ENCODE measurements at places on chromosomes 3 and 15.

- DNase-seq = peak; percentile 51
These were observed 205.5 kb upstream of the CD96 start for GRCh38 chr3:111336511-111336910.

DNA sequence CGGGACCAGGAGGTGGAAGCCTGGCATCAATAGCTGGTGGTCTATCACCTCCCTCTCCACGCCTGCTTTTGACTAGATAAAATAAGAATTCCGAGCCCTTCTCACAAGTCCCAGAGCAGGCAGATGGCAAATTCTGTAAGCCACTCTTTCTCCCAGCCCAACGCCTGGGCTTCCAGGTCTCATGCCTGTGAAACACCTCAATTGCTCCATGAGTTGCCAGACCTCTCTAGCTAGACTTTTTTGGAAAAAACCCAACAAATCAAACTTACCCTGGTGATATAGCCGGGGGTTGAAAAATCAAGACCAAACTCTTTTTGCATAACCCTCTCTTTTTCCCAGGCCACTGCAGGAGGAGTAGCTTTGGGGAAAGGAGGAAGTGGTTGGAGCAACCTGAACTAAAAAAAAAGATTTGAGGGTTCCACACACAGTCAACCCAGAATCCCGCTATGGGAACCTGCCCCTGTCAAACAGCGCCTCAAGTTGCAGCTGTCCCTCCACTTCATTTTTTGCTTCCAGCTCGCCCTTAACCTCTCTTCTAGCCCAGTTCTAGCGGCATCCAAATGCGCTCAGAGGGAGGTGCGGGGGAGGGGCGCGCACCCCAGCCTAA lies 7.0 kb downstream of the BHLHE40 start:
- DNase-seq = peak; percentile 59

GRCh38 chr3:122538956-122539490 lies 24.3 kb upstream of the KPNA1 start:
- no peak for DNase-seq

DNA sequence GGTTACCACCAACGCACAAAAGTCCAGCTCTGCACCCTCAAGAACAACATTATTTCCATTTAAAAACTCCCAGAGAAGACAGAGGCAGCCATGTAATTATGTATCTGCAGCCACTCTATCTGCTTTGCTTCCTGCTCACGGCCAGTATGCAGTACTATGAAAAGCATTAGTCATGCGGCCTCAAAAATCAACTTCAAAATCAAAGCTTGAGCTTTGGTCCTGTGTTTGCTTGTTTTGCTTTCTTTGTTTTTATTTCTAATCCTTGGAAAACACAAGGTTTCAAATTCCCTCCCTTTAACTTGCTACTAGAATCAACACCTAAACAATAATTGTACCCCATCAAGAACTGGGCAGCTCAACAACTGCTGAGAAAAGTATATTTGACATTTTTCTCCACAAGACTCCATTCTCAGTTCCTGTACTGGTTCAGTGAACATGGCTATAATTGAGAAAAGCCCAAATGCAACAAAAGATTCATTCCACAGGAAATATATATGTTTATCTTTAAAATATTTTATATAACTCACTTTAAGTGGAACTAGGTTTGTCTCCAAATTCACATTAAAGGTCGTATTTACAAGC lies 37.6 kb downstream of the GBE1 start:
- DNase-seq = peak; percentile 60

- DNase-seq = no peak
These were observed 30.4 kb upstream of the THUMPD3 start for GRCh38 chr3:9332250-9333030.

GRCh38 chr3:187802928-187803259 lies 57.6 kb upstream of the BCL6 start:
- DNase-seq = no peak

GRCh38 chr3:142844339-142844977 lies 44.4 kb downstream of the PCOLCE2 start:
- peak; percentile 62 for DNase-seq

- DNase-seq = peak; percentile 43
These were observed 66.6 kb downstream of the PDZRN3 start for GRCh38 chr3:73557986-73558726.

DNA sequence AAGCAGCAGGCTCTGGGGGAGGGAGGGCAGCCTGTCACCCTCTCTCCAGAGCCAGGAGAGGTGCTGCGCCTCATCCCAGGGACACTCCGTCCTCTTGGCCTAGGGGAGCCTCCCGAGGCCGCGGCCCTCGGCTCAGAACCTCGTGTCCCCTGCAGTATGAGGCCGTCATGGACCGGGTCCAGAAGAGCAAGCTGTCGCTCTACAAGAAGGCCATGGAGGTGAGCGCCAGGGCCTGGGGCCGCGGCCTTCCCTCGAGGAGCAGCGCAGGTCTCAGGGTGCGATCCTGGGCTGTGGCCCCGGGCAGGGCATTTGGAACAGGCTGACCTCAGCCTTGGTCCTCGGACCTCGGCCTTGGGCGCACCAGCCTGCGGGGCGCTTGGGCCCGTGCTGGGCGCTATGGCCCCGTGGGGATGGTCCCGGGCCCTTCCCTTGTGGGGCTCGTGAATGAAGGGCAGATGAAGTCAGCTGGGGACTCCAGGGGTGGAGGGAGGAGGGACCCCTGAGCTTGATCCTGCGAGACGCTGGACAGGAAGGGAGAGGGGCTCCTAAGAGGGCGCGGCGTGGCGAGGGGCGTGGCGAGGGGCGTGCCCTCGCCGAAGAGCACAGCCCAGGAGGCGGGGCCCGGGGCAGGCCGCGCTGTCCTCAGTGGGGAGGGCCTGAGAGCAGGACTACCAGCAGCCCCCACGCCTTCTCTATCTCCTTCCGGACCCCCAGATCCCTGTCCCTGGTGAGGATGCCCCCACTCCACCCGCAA lies 32.9 kb downstream of the PSTPIP1 start:
- DNase-seq = no peak

- DNase-seq = peak; percentile 100
These were observed 45.4 kb downstream of the BTD start for GRCh38 chr3:15646851-15647511.

DNA sequence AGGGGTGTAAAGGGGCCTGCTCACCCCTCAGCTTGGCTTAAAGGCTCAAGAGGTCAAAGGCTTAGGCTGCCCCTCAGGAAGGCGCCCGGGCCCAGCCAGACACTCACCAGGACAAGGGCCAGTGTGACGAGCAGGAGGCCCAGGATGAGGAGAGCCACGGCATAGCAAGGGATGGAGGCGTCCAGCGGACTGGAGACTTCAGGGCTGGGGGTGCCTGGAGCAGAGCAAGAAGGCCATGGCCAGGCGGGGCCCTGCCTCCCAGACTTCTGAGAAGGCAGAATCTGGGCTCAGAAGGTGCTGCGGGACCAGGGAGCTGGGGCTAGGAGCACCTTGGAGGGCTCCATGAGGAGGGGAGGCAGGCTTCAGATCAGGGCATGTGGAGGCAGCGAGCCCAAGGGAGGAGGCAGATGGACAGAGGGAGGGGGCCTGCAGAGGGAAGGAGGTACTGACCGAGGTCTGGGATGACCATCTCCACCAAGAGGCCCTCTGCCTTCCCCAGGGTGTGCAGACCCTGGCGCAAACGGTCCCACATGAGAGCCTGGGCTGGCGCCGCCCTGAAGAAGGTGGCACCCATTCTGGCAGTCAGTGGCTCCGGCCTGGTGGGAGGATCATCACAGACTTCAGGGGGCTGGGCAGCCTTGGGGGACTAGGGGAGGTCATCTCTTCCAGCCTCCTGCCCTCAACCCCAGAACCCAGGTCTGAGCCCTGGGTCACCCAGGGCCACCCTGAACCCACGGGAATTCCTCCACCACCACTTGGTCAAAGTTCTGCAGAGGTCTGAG lies 24.5 kb downstream of the C15orf39 start:
- no peak for DNase-seq

GRCh38 chr3:38475716-38476115 lies 20.4 kb upstream of the EXOG start:
- no peak for DNase-seq

DNA sequence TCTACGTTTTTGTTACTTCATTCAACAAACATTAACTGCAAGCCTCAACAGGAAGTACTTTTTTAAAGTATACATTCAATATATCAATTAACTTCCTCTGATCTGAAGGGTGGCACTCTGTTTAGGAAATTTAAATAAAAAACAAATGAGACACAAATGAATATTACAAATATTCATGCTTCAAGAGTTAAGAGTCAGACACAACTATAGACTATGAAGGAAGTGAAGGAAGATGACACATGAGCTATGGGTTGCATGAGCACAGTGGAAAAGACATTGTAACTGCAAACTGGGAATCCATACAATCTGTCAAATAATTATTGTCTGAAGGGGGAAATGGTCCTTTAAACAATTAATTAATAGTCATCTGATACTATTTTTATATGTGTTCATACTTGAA lies 26.8 kb upstream of the ALCAM start:
- no peak for DNase-seq

DNA sequence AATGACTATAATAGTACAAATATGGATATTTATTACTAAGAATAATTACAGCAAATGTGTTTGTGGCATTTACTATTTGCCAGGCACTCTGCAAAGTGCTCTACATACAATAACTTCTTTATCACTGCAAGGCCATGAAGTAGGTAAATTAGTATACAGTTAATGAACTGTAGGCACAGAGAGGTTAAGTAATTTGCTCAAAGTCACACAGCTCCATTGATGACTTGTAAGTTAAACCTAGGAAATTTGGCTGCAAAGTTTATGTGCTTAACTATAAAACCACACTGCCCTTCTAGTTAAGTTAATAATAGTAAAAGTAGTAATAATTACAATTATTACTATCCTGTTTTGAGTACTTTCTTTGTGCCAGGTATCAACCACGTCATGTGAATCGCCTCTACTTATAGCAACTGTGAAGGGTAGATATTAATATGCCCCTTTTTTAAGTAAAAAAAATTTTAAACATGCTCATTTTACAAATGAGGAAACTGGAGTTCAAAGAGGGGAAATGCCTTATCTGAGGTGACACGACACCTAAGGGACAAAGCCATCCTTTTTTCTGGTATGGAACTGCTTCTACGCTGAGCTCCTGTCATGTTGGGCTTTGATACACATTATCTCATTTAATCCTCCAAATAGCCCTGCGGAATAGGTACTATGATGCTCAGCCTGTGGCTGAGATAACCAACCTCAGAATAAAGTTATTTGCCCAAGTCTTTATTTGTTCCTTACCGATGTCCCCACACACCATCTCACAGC lies 8.5 kb downstream of the BHLHE40 start:
- no peak for DNase-seq

GRCh38 chr3:165103616-165104015 lies 25.3 kb upstream of the SI start:
- DNase-seq = no peak

DNA sequence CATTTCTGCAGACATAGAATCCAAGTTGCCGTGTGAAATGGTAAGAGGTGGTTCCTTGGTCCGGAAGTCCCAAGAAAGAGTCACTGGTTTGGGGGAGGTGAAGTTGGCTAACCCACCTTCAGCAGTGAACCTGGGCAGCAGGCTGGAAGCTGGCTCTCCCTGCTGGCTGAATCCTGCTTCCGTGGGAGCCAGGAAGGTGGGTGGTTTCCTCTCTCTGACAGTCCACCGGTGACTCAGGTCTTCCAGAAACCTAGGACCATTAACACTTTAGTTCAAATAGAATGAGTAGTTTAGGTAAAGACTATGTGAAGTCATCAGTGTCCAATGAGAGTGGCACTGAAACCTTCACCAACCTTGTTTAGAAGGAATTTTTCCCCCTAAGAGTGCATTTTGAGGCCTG lies 87.4 kb upstream of the CACNA2D3 start:
- no peak for DNase-seq

DNA sequence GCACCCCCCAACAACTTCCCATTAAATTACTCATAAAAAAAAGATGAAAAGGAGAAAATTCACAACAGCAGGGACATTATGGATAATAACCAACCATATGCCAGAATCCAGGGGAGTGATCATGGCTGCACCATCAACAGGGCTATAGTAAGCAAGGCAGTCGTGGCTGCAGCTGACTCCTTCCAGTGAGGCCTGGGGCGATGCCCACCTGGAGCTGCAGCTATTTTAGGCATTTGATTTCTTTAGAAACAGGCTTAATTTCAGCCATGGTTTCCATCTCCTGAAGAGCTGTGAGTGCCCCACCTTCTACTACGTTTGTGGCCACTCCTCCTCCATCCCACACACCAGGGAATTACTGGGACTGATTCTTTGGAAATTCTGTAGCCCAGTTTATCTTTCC lies 84.0 kb downstream of the MINAR1 start:
- no peak for DNase-seq

DNA sequence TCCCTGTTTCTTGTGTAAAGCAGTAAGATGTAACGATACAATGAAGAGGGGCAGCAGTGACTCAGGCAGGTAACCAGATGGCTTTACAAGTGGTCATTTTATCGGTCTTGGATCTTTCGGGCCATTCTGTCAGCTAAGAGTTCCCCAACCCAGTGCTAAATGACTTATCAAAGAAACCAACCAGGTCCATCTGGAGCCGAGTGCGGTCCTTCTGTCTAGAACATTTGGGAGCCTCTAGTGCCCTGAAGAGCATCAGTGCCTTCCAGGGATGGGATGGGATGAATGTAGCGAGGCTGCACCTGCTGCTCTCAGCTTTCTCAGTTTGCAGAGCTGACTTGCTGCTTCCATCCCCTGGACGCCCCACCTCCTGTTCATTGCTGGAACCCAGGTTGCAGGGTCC lies 131.7 kb upstream of the AGBL1 start:
- no peak for DNase-seq

GRCh38 chr3:89932882-89933281 lies 825.5 kb downstream of the EPHA3 start:
- DNase-seq = no peak

- DNase-seq = peak; percentile 99
These were observed 25.7 kb upstream of the GALNT15 start for GRCh38 chr3:16148783-16149182.

DNA sequence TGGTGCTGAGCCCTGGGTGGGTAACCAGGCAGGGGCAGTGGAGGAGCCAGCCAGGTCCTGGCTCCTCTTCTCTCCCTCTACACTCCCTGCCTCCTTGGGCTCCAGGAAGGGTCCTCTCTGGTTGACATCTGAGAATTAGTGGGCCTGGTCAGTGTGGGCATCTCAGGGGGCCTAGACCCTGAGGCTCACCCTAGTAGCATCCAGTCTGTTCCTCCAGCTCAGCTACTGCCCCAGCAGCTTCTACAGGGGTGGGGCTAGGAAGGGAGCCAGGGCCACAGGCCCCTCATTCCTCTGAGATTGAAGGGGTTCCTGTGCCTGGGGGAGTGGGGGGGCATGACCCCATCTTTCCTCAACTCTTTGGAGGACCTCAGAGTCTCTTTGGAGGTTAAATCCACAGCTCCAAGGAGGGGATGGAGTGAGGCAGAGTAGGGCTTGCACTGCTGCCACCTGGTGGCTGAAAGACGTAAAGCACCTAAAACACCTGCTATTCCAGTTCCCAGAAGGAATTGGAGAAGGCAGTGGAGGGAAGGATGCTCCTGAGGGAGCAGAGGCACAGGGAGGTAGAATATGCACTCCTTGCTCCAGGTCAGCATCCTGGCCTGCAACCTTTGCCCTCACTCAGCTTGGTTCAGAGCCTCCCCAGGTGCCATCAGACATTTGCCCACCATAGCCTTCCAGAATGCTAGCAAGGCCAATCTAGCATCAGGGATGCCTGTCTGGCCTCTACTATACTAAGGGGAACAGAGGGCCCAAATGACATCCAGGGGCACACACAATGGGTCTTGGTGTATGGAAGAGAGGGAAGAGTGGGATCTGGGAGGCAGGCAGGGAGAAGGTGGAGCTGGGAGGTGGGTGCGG lies 25.1 kb downstream of the C3orf18 start:
- DNase-seq = peak; percentile 66

GRCh38 chr3:111819927-111820326 lies 39.1 kb upstream of the PHLDB2 start:
- DNase-seq = no peak
